ENCODE measurements at places on chromosomes 11 and 22. TPM values are rescaled to one million over a fixed set of nuclear protein-coding genes. Genes with fewer than 3 reads are reported as not detected.

Gene HEPN1
- total RNA-seq: not detected

Gene TSPAN32
- not detected for total RNA-seq

Gene CST6
- total RNA-seq: 33.7 TPM

Gene C11orf87
- under 0.01 TPM for total RNA-seq

Gene OR5D13
- not detected for total RNA-seq

Gene ART1
- not detected for total RNA-seq

Gene CCDC87
- 0.48 TPM for total RNA-seq

Data from tracheal epithelial cell (primary cell).